ENCODE measurements at places on chromosomes 16 and 17.

- DNase-seq, result no peak
Measured at GRCh38 chr16:12185563-12185962, 209.0 kb downstream of the SNX29 start.

DNA sequence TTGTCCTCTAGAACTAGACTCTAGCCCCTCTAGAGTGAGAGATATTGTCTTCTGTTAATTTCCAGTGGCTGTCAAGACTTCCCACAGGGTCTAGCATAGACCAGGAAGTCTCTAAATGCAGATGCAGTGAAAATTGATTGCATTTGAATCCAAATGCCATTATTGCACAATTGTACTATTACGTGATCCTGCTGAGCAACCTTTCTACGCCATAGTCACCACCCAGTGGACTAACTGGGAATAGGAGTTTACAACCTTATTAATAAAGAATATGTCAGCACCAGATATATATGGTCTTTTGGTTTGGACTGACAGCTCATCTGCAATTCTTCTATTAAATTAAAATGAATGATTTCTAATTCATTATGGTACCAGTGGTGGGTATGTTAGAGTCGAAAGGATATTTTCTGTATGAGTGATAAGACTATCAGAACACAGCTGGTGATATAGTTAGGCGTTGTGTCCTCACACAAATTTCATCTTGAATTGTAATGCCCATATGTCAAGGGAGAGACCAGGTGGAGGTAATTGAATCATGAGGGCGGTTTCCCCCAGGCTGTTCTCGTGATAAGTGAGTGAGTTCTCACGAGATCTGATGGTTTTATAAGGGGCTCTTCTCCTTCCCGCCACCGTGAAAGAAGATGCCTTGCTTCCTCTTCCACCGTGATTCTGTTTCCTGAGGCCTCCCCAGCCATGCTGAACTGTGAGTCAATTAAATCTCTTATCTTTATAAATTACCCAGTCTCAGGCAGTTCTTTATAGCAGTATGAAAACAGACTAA is 138.9 kb upstream of the CA10 start:
- no peak for DNase-seq

- DNase-seq, result no peak
Measured at GRCh38 chr17:36937001-36937958, at the start of gene LHX1. Gene LHX1 (plus strand): TSS chr17:36937475. CDS start chr17:36938198, 723 bp downstream.

- DNase-seq, result peak; percentile 16
Measured at GRCh38 chr17:16987830-16988601, 16.1 kb upstream of the TNFRSF13B start.

All from right lung (tissue), 10 donors.